ENCODE measurements at places on chromosomes 3 and 15. TPM values are rescaled to one million over a fixed set of nuclear protein-coding genes. Genes with fewer than 3 reads are reported as not detected.
A peak's percentile ranks its signal among the peaks of the same experiment; 100 is the strongest.

BSN gene
- 0.78 TPM for total RNA-seq

ADAMTS7 gene
- 19.3 TPM for total RNA-seq

CX3CR1 gene
- 2.2 TPM for total RNA-seq

RAB8B gene
- total RNA-seq, result 32.9 TPM

DPPA4 gene
- not detected for total RNA-seq

SH2D7 gene
- total RNA-seq, result not detected

SLC15A2 gene
- 0.59 TPM for total RNA-seq

DPPA2 gene
- not detected for total RNA-seq

DNA sequence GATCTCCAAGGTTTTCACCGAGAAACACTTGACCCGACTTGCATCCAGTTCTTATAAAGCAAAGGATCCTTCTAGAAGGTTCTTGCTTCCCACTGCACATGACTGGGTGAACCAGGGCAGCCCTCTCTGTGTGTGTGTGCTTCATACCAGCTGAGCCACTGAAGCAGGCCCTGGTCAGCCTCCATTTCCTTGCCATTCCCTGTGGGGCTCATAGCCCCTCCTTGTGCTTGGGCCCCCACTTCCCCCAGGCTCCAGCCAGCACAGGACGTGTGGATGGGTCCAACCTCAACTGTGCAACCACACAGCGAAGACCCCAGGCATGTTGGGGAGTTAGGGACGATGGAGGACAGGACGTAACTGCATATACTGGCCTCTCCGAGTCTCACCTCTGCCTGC, 15.5 kb downstream of the KLF15 start:
- DNase-seq, result no peak

DNA sequence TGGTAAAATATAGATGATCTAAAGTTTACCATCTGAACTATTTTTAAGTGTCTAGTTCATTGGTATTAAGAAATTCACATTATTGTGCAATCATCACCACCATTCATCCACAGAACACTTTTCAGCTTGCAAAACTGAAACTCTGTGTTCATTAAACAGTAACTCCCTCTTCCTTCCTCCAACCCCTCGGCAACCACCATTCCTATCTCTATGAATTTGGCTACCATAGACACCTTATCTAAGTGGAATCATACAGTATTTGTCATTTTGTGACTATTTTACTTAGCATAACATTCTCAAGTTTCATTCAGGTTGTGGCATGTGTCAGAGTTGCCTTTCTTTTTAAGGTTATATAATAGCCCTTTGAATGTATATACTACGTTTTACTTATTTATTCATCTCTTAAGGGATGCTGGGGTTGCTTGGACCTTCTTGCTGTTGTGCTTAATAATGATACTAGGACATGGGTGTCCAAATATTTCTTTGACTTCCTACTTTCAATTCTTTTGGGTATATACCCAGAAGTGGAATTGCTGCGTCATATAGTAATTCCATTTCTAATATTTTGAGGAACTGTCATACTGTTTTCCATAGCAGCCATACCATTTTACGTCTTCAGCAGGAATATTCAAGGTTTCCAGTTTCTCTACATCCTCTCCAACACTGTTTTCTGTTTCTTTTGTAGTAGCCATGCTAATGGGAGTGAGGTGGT, 20.9 kb downstream of the KAT2B start:
- no peak for DNase-seq

DNA sequence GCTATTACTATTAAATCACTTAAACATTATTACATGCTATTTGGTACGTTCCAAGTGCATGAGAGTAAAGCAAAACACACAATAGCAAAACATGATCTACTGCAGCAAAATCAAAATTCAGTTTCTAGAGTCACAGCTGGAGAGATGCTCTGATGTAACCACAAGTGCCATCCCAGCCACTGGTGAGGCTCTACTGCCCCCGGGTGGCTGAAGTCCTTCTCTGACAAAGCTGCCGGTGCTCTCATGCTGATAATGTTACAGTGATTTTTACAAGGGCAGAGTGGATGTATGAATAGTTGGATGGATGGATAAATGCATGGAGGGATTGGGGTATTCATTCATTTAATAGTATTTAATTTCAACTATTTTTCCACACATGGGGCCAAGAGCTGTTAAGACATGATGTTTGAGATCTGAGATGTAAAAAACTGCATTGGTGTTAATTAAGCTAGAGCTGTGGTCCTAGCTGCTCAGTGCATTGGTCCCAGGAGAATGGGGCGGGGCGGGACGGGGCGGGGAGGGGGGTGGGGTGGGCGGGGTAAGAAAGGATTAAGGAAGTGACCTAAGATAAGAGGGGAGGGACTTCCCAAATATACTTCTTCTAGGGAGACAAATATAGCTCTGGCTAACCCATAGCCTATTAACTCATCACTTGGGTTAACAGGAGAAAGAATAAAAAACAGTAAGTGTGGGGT, 5.3 kb upstream of the SPESP1 start:
- DNase-seq, result peak; percentile 69

DNA sequence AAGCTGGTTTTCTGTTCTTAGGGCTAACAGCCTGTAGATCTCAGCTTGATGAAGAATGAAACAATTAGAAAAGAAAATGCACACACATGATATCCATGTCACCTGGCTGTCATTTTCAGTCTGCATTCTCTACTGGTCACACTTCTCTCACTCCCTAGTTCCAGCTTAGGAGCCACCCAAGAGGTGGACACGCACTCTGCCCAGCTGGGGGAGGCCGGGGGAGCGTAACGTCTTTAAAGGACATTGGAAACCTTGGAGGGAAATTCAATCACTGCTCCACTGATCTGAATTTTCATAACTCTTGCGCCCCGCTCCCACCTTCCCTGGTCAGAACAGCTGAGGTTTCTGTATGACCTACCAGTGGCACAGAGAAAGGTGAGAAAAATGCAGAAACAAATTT, 79.7 kb downstream of the RAB11A start:
- DNase-seq, result no peak

DNA sequence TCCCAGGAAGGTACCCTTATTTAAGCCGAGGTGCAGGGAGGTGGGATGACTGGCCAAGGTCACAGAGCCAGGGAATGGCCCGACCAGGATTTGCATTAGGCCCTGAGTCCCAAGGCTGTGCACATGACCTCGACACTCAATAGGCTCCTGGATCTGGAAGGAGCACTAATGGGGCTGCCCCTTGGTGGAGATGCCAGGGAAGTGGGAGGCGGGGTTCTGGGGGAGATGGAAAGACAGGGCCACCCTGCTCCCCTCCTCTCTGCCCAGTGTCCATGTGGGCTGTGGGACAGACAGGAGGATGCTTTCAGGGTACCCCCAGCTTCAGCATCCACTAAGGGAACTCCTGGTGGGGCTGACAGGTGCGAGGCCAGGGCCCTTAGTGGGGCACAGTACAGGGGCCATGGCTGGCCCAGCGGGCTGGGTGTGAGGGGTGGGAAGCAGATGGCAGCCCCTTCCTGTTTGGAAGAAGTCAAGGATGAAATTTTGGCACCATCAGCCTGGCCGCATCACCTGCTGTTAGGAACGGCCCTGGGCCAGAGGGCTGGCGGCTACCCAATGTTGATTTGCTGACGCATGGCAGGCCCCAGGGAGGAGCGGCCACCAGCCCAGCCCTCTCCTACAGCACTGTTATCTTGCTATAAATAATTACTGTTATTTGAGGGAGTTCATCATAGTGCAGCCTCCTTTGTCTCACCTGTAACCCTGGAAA, 37.3 kb downstream of the ATP2B2 start:
- DNase-seq, result no peak

- peak; percentile 7 for DNase-seq
These were observed 195.6 kb downstream of the UBE3A start for GRCh38 chr15:25242957-25243799.

DNA sequence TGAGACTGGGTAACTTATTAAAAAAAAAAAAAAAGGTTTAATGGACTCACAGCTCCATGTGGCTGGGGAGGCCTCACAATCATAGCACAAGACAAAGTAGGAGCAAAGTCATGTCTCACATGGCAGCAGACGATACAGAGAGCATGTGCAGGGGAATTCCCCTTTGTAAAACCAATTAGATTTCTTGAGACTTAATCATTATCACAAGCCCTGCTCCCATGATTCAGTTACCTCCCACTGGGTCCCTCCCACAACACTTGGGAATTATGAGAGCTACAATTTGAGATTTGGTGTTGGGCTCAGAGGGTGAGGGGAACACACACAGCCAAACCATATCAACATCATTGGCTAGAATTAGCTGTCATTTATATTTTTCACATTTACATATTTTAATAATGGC, 221.0 kb downstream of the RSRC1 start:
- no peak for DNase-seq

GRCh38 chr3:49358884-49359225, 702 bp upstream of the GPX1 start:
- no peak for DNase-seq

DNA sequence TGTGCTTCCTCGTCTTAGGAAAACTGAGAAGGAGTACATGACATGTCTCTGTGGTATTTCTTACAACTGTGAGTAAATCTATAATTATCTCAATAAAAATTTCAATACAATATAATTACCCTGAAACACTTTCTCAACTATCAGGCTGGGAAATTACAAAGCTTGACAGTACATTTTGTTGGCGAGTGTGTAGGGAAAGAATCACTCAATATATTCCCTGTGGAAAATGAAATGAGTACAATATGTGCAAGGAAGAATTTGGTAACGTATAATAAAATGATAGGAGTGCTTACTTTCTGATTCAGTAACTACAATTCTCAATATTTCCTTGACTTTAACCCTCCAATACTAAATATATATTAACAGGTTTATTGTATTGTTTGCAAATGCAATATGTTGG, 818.2 kb upstream of the CADM2 start:
- DNase-seq, result no peak

DNA sequence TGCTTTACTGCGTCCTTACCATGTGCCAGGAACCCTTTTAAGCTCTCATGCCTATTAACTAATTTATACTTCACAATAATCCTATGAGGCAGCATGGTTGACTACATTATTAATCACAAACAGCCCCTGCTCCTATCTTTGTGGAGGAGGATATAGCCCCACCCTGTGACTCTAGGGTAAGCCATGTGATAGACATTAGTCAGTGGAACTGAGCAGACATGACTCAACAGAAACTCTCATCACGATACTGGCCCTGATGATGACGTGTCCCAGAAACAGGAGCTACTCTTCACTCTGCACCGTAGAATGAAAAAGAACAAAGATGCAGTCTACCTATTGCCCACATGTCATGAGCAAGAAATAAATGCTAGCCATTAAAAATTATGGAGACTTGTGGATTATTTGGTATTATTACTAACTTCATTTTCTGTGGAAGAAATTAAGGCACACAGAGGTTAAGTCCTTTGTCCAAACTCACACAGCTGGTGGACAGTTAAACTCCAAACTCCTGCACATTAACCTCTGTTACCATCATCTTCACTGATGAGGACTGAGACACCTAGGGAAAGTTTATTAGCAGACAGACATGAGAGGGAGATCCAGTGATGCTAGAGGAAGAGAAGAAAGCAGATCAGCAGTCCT, 51.2 kb downstream of the CFAP20DC start:
- DNase-seq, result no peak
